ENCODE measurements at places on chromosomes 2 and 18. TPM values are rescaled to one million over a fixed set of nuclear protein-coding genes. Genes with fewer than 3 reads are reported as not detected.

Gene PRKAG3
- total RNA-seq: not detected

Gene MYOM1
- 3.0 TPM for total RNA-seq

Gene GAD1
- total RNA-seq: not detected

Gene WNT10A
- total RNA-seq: 1.3 TPM

Gene TTC21B
- total RNA-seq: 58.4 TPM

Gene ZNF142
- total RNA-seq: 27.0 TPM

Gene TEKT4
- total RNA-seq: not detected

Gene CPO
- 2.2 TPM for total RNA-seq

Gene PTGR3
- 12.7 TPM for total RNA-seq

Gene GALNT14
- 0.21 TPM for total RNA-seq

Gene MDH1B
- 0.63 TPM for total RNA-seq

Gene TAF4B
- total RNA-seq: 13.7 TPM

Gene ZNF804A
- 0.42 TPM for total RNA-seq

Gene SLC5A7
- not detected for total RNA-seq

Gene RGPD6
- total RNA-seq: 45.9 TPM

Gene INPP4A
- total RNA-seq: 23.7 TPM

Gene LRATD1
- total RNA-seq: 1.3 TPM

- no peak for DNase-seq
Observed at GRCh38 chr2:200913654-200914053, 24.5 kb downstream of the NIF3L1 start.

DNA sequence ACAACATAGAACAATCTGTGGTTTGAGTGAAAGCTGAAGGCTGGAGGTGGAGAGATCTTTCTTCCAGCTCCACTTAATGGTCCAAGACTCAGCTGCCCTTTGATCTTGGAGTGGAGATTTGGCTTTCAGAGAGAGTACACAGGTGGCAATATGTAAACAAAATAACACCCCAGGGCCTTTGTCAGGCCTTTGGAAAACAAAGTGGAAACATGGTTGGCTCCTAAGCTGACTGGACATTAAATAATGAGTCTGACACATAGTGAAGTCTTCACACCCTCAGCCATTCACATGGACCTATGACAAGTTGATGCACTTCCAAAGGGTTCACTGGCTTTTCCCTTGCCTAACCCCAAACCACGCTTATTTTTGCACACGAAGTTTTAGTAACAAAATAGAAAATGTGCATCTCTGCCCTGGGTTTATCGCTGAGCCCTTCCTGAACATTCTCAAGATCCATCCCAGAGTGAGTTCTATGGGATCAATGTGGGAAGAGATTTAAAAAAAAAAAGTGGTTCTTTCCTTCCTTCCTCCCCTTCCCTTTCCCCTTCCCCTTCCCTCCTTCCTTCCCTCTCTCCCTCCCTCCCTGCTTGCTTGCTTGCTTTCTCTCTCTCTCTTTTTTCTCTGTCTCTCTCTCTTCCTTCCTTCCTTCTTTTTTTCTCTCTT, 201.3 kb upstream of the NT5C1B start:
- DNase-seq: no peak

GRCh38 chr18:61553045-61553659, 219.9 kb downstream of the CDH20 start:
- DNase-seq: no peak

- DNase-seq: peak; percentile 40
Observed at GRCh38 chr18:48418539-48419276, 9.5 kb upstream of the ZBTB7C start.

DNA sequence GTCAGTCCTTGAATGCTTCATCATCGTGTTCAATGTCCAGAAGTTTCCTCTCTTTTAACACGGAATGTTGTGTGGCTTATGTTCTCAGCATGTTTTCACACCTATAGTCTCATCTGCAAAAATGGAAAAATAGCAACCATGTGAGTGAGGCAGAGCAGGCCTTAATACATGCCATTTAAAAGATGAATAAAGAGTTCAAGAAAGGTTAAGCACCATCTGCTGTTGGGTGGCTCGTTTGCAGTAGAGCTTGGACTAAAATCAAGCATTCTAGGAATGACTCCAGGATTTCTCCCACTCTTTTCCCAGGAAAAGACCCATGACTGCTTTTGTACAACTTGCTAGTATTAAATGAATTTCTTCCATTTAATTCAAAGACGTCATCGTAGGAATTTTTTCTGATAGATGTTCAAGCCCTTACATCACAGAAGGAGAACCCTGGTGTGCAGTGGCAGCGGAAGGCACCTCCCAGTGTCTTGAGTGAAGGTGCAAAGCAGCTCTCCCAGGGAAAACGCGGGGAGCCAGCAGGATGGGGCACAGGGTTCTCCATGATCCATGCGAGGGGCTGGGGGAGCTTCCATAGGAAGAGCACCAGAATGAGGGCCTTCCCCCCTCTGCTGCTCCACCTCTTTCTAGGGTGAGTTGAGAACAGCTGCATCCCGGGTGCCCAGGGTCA, 9.6 kb downstream of the DCDC2C start:
- no peak for DNase-seq

GRCh38 chr2:43224571-43225092, 1.8 kb downstream of the ZFP36L2 start:
- no peak for DNase-seq

GRCh38 chr2:36528766-36529392, 69.1 kb downstream of the FEZ2 start:
- DNase-seq: no peak

DNA sequence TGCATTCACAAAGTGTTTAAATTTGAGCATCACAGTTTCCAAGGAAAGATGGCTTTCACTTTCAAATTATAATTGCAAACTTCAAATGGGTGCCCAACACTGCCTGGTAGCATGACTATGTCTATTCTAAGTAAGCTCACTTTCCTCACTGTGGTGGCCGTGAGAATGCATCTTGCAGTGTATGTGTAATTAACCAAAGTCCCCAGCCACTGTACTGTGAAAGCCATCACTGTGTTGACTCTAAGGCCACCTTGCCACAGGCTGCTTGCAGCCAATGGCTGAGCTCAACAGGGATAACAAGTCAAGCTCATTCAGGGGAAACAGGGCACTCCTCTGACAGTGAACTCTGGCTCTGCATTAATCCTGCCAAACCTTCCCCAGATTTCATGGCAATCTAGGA, 43.3 kb upstream of the LGALSL start:
- no peak for DNase-seq

- DNase-seq: peak; percentile 71
Observed at GRCh38 chr2:180017784-180018183, 10.7 kb upstream of the CWC22 start.

GRCh38 chr2:63740943-63741342, 100.8 kb upstream of the UGP2 start:
- no peak for DNase-seq

GRCh38 chr2:33395655-33396249, 80.7 kb upstream of the RASGRP3 start:
- DNase-seq: peak; percentile 40

DNA sequence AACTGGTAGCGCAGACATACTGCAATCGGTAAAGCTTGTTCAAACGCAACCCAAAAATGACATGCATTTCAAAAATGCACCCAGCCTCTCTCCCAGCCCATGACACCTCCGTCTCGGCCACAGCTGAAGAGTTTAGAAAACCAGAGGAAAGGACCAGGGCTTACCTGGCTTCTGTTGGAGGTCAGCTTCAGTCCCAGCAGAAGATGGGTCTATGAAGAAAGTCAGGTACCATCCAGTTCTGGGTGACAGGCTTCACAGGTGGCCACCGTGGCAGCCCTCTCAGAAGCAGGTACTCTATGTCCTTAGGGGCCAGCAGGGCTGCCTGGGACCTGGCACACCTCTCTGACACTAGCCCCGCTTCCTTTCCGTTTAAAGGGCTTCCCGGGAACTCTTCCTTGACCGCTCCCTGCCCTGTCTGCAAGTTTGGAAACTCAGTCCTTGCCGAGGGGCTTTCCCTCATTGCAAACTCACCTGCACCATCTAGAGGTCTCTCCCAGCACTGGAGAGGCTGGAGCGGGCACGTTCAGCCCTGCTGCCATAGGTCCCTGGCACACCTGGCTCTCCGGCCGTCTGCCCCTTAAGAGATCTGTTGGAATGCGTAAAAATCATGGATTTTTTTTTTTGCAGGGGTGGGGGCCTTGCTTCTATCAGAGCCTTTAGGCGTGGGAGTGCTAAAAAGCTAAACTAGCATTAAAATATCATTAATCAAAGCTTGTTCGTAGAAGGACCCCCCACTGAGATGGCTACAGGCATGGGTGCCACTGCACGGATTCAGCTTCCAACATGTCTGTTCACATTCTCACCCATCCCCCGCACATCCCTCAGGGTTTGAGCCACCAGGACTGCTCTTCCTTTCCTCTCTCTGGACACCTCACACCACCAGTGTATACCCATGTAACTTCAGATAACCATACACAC, at the start of gene EDAR:
TSS of gene EDAR (minus strand) at position 425 of the 918 bp plus-strand sequence. CDS start 58,206 bp downstream, outside the sequence.
- DNase-seq: no peak

DNA sequence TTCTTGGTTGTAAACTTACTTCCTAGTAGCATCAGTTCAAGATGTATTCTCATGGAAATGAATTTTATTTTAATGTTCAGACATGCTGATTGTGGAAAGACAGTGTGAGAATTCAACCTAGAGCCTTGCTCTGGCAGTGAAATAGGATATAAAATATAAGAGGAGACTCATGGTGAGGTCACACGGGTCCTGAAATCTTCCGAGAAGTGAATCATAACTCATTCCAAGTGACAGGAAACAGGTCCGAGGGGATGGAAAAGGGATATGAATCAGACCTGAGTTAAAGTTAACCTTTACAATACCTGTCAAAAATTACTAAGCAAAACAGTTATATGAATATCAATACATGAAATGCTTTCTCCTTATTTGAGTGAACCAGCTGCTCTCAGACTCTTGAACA, 185.2 kb upstream of the LRRTM1 start:
- DNase-seq: no peak

DNA sequence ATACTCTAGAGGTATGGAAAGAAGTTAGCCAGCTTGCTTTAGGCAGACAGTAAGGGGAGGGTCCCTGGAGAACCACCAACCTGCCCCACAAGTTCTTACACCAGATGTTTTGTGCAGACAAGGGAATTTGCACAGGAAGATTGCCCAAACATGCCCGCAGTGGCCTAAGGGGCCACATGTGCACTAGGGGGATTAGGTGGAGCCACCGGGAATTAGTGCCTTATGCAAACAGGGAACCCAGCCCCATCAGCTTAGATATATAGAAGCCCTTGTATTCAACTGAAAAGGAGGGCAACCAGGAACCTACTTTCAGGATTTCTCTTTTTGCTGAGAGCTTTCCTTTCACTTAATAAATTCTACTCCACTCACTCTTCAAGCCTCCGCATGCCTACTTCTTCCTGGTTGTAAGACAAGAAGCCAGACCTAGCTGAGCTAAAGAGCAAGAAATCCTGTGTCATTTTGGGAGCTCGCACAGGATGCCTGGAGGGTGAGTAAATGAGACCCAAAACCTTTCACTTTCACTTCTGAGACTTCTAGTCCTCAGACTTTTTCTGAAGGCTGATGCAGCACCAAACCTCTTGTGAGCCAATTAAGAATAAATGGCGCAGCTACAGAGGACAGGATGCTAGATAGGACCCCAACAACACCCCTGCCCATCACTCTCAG, 146.3 kb downstream of the GCA start:
- no peak for DNase-seq

DNA sequence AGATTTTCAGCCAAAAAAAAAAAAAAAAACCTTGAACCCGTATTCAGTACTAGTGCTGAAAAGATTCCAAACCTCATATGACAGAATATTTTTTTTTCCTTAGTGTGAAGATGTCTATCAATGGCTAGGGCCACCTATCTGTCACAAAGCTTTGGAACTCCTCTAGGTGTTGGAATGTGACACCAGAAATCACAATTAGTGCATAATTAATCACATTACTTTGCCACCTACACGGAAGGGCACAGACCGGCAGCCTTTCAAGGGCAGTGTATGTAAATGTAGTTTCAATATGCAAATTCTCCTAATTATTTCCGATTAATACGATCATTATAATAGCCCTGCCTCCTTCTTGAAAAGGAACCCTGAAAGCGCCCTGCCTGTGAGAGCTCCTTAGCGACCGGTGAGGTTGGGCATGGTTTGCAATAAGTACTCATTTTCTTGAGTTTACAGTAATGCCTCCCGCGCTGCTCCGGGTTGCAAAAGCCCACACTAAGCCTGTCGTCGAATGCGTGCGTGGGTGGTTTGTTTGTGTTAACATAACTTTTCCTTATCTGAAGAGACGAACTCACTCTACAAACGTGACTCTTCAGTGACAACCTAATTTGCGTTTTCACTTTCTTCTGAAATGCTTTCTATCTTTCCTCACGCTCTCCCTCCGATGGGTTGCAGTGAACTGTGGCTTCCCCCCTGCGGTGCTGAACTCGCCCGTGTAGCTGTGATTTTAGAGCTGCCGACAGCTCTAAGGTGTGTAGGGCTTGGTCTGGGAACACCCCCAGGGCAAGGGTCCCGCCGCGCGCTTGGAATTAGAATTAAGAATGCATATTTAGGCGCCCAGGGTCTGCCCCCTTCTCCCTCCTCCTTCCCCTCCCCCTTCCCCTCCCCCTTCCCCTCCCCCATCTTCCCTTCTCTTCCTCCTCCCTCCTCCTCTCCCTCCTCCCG, 765 bp upstream of the ID2 start:
- DNase-seq: peak; percentile 58

GRCh38 chr18:10690366-10690765, 164.5 kb downstream of the NAPG start:
- no peak for DNase-seq

- no peak for DNase-seq
Observed at GRCh38 chr18:55090564-55091188, 131.4 kb upstream of the CCDC68 start.

- no peak for DNase-seq
Observed at GRCh38 chr18:72206814-72207213, 337.3 kb downstream of the CBLN2 start.

DNA sequence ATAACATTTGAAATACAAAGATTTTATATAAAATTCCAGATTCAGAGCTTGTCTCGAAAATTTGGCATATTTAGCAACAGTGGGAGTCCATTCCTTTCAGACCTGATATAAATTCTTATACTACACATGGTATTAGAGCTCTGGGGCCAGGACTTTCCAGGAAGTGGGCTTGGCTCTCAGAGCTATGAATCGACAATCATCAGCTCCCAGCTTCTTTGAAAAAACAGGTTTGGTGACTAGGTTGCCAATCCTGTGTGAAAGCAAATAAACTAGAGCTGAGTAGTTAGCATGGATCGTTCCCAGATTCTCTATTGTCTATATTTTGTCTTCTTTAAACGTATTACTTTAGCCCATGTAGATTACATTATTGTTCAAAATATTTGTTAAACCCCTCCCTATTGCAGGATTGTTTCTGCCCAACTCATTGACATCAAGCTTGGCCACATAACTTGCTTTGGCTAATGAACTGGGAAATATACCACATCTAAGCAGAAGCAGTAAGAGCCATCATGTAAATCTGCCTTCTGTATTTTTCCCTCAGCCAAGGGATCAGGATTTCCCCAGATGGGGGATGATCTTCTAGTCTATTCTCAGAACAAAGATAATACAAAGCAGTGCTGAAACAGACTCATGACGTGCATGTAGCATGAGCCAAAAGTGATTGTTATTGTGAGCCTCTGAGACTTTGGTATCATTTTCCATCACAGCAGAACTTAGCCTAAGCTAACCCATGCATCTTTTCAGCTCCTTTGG, 105.4 kb downstream of the KCNH7 start:
- no peak for DNase-seq

- DNase-seq: no peak
Observed at GRCh38 chr18:10182009-10182624, 268.3 kb downstream of the VAPA start.

GRCh38 chr2:154640000-154640399, 58.5 kb upstream of the KCNJ3 start:
- DNase-seq: no peak
